ENCODE measurements at places on chromosomes 1 and 21.

DNA sequence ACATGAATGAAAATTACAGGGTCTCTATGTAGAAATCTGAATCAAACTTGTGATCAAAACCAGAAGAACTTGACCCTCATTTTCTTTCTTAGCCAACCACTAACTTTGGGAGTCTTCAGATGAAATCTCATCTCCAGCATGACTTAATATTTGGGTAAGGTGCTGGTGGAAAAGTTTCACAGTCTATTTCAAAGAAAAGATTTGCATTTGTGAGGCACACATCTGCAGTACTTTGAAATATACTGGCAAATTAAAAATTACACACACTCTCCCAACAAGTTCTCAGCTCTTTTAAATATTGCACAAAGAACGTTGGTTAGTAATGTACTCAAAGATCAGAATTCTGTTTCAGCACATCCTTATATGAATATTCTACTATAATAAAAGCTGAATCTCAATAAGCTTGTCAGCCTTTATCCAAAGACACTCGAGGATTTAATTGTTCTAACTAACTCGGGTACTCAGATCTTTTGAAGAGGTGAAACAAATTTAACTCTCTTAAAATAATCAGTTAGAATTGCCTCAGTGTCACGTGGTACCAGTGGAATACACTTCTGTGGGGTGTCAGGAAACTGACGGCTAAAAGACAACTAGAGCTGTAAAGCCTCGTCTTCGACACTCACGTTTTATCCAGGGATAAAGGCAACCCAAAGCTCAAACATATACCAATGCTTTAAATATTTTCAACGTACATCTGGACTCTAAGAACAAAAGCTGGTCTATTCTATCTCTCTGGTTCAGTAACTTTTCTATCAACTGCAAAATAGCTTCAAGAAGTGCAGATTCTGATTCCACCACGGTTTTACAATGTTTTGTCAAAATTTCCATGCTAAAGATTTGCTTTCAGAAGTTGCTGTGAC lies 19.0 kb downstream of the SAMSN1 start:
- DNase-seq, result no peak

- no peak for DNase-seq
Observed at GRCh38 chr1:27133158-27133557, 21.8 kb downstream of the SLC9A1 start.

- DNase-seq, result no peak
Observed at GRCh38 chr1:40312238-40313205, 4.6 kb downstream of the COL9A2 start.

DNA sequence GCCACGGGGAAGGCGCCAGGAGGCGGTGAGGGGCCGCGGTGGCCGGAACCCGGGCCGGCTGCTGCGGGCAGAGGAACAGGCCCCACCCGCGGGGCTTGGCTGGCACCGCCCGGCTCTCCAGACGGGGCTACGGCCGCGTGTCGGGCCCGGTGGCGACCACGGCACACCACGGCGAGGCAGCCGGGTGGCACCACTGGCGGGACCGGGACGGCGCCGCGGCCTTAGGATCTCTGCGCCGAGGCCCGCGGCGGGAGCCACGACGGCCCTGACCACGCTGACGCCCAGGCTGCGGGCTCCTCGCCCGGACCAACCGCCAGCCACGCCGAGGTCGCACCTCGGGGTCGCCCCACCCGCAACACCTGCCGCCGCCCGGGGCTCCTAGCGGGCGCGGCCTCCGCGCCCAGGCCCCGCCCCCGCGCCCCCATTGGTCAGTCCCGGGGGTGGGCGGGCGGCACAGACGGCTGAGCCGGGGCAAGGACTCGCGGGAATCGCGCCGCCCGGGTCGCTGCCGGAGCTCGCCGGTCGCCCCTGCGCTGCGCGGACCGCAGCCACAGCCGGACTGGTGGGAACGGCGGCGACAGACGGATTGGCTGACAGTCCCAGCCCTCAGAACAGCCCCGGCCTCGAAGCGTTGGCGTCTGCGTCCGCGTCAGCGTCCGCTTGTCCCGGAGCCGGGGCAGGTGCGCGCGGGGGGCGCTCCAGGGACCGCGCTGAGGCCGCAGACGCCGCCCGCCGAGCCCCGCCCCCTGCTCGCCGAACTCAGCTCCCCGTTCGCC lies at the start of gene BMP8A:
Gene BMP8A (plus strand): TSS at position 491 of the 776 bp plus-strand sequence. CDS start 356 bp downstream, outside the sequence.
- peak; percentile 78 for DNase-seq

- DNase-seq, result no peak
Observed at GRCh38 chr1:224357626-224358124, 996 bp downstream of the CNIH4 start.

Measured in WTC11 (cell line).